ENCODE measurements at places on chromosomes 4 and X.

DNA sequence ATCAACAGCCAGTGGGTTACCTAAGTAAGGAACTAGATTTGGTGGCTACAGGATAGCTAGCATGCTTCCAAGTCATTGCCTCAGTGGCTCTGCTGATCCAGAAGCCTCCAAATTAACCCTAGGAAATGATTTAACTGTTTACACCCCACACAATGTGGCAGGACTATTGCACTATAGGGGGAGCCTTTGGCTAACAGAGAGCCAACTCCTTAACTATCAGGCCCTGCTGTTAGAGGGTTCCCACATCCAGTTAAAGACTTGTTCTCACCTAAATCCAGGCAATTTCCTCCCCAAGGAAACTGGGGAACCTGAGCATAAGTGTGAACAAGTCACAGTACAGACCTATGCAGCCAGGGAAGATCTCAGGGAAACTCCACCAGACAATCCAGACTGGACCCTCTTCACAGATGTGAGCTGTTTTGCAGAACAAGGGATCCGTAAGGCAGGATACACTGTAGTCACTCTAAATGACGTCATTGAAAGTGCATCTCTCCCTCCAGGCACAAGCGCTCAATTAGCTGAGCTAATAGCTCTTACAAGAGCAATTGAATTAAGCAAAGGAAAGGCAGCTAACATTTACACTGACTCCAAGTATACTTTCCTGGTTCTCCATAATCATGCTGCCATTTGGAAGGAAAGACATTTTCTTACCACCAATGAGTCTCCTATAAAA, 185.3 kb upstream of the SPOCK3 start:
- DNase-seq = no peak

GRCh38 chr4:26879805-26880204, 19.2 kb downstream of the STIM2 start:
- no peak for DNase-seq

GRCh38 chr4:105474099-105474518, 247 bp upstream of the PPA2 start:
- DNase-seq = peak; percentile 81

DNA sequence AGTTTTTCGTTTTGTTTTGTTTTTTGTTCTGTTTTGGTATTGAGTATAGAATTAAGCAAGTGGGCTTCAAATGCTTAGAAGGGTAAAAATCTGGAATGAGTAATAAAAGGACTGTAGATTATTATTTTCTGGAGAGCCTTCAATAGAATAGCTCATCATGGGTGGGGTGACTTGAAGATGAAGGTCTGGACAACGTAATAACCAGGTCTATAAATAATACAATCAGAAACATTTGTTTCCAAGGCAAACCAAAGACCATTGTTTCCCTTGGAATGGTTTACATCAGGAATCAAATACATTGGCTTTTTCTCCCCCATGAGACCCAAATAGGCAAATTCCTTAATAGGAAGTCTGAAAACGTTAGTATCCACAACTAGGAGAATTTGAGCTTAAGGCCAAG, 721.6 kb downstream of the RPA4 start:
- no peak for DNase-seq

GRCh38 chr4:1994938-1995337, 13.8 kb downstream of the NELFA start:
- DNase-seq = no peak

DNA sequence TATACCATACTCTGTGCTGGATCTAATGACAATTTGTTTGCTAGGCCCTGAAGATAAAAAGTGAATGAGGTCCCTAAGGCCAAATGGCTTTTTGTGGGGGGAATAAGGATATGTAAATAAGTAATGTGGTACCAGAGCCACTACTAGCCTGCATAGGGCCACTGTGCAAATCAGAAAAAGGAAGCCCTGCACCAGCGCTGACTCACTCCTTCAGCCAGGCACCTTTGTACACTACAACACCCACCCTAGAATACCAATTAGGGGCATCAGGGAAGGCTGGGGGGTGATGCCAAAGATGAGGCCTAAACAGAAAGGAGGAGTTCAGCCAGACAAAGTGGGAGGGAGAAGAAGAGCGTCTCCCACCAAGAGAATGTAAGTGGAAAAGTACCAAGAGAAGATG, 122.2 kb downstream of the CAMK2D start:
- DNase-seq = no peak

DNA sequence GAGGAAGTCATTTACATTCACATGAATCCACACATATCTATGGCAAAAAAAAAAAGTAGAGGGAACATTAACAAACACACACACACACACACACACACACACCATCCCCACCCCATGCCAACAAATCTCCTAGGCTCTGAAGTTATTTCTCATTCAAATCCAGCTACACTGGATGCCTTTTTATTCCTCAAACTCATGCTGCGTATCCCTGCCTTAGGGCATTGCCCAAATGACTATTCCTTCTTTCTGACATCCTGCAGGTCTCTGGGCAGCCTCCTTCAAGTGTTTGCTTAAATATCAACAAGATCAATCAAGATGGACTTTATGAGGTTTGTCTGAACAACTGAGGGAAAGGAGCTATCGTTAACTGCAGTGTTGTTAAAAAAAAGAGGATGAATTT, 106.5 kb upstream of the FAM9A start:
- no peak for DNase-seq

GRCh38 chr4:176588436-176588835, 204.3 kb downstream of the VEGFC start:
- no peak for DNase-seq

DNA sequence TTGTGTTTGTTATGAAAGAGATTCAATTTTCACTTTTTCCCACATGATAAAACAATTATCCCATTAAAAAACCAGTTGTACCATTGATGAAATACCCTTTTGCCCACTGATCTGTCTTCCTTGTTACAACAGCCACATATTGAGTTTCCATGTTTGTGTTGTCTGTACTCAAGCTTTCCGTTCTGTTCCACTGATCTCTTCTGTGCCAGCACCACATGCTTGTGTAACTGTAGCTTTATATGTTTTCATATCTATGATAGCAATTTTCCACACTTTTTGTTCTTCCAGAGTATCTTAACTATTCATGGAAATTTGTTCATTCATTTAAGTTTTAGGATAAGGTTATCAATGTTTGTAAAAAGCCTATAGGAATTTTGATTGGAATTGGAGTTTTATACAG, 24.3 kb upstream of the RELL1 start:
- no peak for DNase-seq

DNA sequence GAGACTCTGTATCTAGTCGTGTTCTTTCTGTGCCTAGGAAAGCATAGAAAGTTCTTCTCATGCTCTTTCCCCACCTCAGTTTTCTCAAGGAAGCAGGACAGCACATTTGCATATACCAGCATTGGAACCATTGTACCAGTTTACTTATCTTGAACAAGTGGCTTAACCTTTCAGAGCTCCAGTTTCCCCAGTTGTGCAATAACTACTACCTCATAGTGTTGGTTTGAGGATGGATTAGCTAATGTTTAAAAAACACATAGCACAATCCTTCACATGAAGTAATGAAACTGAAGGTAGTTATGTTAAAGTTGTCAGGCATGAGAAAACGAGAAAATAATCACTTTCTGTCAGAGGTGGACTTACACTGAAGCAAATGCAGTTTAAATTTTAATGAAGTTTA, 92.2 kb upstream of the H2AZ1 start:
- no peak for DNase-seq

DNA sequence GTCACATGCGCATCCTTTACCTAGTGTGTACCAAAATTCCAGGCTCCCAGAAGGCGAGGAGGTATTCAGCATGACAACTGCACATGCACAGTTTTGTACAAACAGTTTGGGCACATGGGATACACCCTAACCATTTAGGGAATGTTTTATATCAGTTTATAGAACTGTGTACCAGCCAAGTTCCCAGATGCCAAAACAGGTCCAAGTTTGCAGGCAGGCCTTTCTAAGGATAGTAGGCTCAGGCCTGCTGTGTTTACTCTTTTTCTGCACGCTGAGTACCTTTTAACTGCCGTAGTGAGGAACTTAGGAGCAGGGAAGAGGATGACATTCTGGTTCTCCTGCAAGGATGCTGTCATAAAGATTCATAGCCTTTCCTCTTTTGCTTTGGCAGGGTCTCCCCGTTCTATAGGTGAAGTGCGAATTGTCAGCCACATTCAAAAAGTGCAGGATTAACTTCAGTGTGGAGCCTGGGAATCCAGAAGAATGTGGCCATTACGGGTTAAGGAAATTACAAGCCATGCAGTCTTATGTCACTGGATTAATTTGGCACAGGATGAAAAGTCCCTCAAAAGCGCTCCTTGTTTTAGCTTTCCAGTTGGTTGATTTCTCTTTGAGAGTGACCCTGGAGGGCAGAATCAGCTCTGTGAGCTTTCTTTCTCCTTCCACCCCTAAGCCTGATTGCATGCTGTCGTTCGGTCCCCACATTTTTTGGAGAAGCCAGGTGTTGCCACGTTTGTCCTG, 259.8 kb downstream of the ARHGAP10 start:
- no peak for DNase-seq

DNA sequence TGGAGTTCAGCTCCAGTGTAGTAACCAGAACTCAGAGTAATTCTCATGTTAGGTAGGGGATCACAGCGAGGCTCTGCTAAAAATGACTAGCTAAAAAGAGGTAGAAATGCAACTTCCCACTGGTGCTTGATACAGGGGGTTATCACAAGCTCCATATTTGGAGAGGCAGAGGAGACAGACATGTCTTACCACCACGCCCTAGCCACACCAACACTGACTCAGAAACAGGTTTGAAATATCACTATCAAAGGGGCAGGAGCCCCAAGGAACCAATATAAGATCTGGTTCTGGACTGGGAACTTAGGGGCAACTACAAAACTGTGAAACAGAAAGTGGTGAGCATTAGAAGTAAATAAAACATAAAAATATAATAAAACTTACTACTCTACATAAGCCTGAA, 62.9 kb downstream of the IQCM start:
- no peak for DNase-seq

GRCh38 chrX:132266583-132267355, 47.5 kb upstream of the RAP2C start:
- peak; percentile 16 for DNase-seq

- DNase-seq = no peak
These were observed 108.4 kb upstream of the BMP2K start for GRCh38 chr4:78667764-78668163.

- peak; percentile 84 for DNase-seq
These were observed 3.4 kb downstream of the WFS1 start for GRCh38 chr4:6272863-6273660.

DNA sequence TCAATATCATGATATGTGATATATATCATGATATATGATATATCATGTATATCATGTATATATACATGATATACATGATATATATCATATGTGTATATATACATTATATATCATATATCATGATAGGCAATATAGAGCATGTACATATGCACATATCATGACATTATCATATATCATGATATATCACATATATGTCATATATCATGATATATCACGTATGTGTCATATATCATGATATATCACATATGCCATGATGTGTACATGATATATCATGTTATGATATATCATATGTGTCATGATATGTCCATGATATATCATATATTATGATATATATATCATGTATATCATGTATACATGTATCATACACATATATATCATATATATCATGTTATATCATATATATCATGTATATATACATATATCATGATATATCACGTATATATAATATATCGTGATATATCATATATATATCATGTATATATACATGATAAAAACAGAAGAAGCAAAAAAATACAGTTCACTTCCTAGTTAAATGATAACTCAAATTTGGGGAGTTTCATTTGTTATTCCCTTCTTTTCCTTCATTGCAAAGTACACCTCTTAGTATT, 670.1 kb upstream of the EPHA5 start:
- DNase-seq = no peak

Data from foreskin fibroblast (primary cell).